Stimulated activated CD4-positive, alpha-beta T cell treated with anti-CD3 and anti-CD28 coated beads, TNF-alpha, amount 100 ng/mL, for 1 hour (primary cell): ENCODE measurements at places on chromosomes 1 and 21.

DNA sequence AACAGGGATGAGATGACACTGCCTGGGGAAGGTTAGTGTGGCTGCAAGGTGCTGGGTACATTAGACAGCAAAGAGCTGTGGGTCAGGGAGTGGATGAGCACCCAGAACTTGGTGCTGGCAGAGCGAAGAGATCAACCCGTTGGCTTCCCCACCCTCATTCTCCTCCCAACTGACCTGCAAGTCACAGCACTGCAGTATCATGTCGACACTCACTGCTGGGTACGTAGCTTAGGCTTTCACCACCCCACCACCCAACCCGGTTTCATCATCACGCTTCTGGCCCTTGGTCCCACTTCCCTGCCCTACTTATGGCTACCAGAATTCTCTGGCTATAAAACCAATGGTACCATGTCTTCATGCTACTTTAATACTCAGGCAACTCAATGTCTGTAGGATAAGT, 73.6 kb upstream of the LYST start:
- DNase-seq: no peak

DNA sequence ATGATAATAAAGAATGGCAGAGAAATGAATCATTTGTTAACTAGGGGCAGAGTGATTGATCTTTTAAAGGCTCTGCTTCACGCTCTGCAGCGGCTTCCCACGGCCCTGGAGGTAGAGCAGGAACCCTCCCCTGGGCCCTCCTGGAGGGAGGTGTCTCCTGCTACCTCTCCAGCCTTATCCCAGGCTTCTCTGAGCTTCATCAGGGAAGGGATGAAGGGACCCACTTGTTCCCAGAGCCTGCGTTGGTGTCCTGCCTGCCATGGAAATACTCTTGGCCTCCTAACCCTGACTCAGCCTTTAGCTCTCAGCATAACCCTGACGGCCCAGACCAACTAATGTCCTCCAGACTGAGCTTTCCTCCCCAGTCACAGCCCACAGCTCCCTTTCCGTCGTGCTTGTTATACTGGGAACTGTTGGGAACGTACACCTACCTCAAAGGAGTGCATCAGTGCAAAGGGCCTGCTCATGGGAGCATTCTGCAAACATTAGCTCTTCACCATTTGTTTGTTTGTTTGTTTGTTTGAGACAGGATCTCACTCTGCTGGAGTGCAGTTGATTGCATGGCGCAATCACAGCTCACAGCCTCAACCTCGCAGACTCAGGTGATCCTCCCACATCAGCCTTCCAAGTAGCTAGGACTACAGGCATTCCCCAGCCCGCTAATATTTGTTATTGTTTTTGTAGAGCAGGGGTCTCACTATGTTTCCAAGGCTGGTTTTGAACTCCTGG, 17.4 kb upstream of the HNRNPU start:
- no peak for DNase-seq

DNA sequence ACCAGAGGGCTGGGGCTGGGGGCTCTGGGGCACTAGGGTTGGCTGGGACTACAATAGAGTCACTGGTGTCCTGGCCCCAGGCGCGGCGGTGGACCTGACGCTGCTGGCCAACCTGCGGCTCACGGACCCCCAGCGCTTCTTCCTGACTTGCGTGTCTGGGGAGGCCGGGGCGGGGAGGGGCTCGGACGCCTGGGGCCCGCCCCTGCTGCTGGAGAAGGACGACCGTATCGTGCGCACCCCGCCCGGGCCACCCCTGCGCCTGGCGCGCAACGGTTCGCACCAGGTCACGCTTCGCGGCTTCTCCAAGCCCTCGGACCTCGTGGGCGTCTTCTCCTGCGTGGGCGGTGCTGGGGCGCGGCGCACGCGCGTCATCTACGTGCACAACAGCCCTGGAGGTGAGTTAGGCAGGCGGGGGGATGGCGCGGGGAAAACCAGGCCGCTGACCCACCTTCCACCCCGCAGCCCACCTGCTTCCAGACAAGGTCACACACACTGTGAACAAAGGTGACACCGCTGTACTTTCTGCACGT, 4.1 kb downstream of the TIE1 start:
- no peak for DNase-seq

GRCh38 chr1:109263234-109263596, 13.9 kb downstream of the CELSR2 start:
- DNase-seq: no peak

- no peak for DNase-seq
Measured at GRCh38 chr1:185412385-185413087, 95.5 kb upstream of the IVNS1ABP start.

- no peak for DNase-seq
Measured at GRCh38 chr1:109889094-109889493, 21.6 kb upstream of the CSF1 start.

- DNase-seq: no peak
Measured at GRCh38 chr1:101242324-101243050, 5.7 kb downstream of the S1PR1 start.

GRCh38 chr1:197984289-197984688, 67.1 kb downstream of the LHX9 start:
- no peak for DNase-seq

DNA sequence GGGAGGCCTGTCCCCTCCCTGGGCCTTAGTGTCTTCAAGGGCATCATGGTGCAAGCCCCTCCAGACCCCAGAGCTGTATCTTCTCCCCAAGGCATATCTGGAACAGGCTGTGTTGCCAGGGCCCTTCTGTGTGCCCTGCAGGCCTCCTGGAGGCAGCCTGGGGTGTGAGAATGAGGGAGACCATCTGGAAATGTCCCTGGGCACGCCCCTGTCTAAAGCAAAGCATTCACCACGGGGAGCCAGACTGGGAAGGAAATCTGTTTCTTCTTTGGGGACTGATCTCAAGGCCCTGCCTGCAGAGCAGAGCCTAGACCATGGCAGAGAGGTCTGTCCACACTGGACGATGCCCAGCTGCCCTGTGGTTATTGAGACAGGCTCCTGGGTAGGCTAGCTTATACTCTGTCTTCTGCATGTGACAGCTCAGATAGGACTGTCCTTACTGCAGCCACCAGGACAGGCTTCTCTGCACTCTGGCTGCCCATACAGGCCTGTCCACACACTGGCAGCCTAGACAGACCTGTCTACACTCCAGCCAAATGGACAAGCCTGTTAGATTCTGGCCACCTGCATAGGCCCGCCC, 24.6 kb downstream of the PODN start:
- DNase-seq: no peak

GRCh38 chr1:32142446-32143301, 34.8 kb downstream of the KPNA6 start:
- no peak for DNase-seq

- no peak for DNase-seq
Measured at GRCh38 chr1:217553949-217554509, 76.9 kb downstream of the GPATCH2 start.

GRCh38 chr1:244328476-244328875, 123.2 kb downstream of the ADSS2 start:
- no peak for DNase-seq

DNA sequence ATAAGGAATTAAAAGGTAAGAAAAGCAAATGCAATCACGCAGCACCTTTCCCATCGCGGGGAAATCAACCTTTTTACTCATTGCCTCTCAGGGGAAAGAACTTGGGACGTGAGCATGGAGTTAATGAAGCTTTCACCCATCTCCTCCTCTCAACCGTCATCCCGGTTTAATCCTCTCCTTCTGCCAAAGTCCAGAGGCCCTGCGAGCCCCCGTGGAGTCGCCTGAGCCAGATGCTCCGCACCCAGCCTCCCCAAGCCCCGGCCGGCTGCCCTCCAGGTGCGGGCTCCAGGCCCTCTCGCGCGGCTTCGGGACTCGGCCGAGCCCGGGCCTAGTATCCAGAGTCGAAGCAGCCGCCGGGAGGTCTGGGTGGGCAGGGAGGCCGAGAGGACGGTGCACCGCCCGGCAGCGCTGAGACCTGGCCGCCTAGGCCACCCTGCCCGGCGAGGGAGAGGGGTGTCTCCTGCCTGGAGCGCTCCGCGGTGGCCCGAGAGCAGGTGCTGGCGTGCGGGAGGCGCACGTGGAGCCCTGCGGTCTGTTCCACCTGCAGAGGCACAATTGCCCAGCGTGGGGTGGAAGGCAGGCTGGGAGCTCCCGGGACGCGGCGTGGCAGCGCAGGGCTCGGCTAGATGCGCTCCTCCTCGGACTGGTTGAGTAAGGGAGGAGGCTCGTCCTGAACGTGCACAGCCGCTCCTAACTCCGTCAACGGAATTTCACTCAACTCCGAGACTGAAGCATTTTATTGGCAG, 218.5 kb downstream of the SDCCAG8 start:
- no peak for DNase-seq

GRCh38 chr1:245715291-245715701, 560.5 kb downstream of the KIF26B start:
- DNase-seq: no peak

GRCh38 chr21:38825921-38826320, 20.2 kb downstream of the ETS2 start:
- DNase-seq: no peak

DNA sequence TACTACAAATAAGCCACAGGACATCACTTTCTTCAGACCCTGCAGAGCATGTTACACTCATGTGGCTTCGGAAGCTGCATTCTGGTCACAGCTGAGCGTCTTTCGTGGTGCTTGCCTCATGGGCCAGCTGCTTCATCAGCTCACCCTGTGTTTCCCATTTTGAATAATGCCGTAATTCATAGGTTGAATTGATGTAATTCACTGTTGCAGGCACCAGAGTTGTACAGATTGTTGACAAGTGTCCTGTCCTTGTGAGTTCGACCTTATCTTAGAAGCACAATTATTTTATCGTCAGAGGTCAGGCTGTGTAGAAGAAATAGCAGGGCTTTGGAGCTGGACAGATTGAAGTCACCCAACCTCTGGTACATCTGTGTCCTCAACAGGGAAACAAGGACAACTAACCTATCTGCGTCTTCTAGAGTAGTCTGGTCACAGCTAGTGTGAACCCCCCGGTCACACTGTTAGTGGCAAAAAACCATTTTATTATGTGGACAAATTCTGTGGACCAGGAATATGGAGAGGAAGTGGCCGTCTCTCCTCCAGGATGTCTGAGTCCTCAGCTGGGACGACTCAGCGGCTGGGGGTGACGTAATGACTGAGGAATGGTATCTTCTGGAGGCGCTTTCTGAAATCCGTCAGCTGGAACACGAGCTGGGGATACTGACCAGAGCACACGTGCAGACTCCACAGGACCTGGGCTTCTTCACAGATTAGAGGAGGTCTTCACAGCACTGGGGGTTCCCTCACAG, 17.8 kb downstream of the PKNOX1 start:
- DNase-seq: no peak

DNA sequence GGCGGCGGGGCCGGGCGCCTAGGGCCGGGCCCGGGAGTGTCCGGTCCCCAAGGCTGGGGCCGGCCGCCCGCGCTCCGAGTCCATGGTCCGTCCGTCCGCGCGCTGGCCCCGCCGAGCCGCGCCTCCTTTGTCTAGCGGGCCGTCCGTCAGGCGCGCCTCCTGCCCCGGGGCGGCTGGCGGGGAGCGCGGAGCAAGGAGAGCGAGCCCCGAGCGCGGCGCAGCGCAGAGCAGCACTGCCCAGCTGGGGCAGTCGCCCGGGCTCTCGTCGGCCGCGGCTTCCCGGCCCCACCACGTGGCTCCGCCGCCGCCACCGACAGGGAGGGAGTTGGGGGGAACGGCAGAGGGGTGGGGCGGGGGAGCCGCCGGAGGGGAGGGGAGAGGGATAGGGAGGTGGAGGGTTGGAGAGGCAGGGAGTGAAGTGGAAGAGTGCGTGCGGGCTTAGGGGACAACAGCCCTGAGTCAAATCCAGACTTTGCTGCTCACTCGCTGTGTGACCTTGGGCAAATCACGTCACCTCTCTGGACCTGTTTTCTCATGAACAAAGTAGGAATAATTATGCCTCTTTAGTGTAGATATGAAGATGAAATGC, at the start of gene NKAIN1:
Gene NKAIN1 (minus strand): TSS at position 235 of the 589 bp plus-strand sequence. CDS start 340 bp downstream, outside the sequence.
- DNase-seq: no peak

DNA sequence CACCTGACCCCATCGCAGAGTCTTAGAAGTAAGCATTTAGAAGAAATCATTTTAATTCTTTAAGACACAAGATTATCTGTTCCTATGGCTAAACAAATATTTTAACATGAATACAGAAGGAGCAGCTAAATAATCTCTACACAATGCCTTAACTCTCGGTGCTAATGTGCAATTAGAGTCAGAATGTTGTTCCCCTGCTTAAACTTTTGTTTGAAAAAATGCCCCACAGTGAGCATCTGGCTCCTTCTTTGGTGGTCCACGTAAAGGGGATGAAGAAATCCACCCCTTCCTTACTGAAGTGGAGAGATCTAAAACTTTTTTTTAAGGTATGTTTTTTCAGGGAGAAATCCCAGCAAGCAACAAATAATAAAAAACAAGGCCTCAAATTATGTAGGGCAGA, 55.2 kb downstream of the SLC45A1 start:
- DNase-seq: no peak

GRCh38 chr1:98098473-98098872, 177.6 kb upstream of the DPYD start:
- no peak for DNase-seq

DNA sequence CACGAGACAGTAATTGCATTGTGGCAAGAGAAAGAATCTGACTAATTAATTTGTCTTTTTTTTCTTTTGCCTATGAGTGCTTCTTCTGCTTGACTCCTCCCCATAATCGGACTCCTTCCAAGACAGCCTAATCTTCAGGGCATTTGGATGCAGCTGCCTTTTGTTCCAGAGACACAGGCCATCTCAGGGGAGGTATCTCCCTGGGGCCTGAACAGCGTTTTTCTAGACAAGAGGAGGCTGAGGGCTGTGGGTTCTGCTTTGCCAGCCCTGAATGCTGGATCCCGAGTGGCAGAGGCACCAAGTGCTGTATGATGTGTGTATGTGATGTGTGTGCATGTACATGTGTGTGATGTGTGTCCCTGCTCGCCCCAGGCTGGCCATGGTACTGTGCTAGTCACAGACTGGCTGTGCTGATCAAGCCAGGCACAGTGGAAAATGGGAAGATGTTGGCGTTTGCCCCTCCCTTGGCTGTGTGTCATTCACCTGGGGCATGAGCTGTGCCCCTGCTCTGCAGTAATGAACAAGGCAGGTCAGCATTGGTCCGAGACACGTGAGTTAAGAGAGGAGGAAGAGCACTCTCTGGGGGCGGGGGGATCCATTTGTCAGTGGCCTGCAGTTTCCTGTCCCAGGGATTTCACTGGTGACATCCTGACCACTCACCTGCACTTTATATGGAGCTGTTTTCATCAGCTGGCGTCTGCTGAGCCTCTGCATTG, 77.2 kb downstream of the ADARB1 start:
- DNase-seq: no peak

DNA sequence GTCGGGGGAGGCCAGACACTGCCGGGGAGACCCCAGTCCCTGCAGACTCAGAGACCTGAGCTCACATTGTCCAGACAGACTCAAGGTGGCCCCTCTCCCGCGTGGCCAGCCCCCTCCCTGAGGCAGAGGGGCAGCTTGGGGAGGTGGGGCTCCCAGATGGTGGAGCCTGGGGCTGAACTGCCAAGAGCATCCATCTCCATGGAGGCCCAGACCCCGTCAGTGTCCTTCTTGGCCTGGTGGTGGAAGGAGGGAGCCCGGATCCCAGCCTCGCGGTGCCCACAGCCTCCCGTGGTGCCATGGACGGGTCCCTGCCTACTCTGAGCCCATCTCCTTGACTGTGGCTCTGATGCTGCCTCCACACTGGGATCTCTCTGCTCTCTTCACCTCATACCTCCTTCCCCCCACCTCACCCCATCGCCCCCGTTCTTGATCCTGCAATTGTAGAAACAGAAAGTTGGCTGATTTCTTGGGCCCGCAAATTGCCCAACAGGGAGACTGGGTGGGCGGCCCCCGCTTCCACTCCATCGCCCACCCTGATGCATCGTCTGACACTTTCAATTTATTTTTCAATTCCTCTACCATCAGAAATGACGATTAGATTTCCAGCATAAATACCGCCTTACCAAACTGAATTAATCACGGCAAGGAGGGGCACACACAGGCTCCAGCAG, 348.9 kb downstream of the MATN1 start:
- DNase-seq: no peak

GRCh38 chr1:70361727-70362398, 7.3 kb upstream of the ANKRD13C start:
- DNase-seq: no peak
